ENCODE measurements at places on chromosomes 11 and 22.
A peak's percentile ranks its signal among the peaks of the same experiment; 100 is the strongest.

DNA sequence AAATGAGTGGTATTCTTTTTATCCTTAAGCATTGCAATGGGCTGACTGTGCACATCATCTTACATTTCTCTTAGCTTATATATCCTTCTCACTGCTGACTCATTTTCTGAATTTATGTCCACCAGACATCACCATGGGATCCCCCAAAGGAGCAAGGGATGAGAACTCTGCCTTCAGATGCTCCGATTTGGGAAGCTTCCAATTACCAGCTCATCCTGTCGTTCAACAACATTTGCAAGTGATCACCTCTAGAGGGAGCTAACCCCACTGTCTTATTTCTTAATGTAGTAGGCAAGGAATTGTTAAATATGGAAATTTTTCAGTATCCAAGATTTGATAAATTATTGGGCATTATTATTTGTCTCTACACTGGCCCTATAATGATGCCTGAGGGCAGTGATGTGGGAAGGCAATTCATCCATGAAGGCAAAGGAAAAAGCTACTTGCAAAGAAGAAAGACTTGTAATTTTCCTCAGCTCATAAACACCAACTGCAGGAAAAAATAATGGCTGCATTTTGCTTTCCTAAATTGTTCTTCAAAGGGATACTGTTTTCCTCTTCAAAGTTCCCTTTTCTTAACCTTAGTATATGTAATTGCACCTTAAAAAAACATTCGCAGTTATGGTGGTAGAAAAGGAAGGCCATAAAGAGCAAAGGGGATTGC lies 102.4 kb upstream of the FSHB start:
- no peak for DNase-seq

DNA sequence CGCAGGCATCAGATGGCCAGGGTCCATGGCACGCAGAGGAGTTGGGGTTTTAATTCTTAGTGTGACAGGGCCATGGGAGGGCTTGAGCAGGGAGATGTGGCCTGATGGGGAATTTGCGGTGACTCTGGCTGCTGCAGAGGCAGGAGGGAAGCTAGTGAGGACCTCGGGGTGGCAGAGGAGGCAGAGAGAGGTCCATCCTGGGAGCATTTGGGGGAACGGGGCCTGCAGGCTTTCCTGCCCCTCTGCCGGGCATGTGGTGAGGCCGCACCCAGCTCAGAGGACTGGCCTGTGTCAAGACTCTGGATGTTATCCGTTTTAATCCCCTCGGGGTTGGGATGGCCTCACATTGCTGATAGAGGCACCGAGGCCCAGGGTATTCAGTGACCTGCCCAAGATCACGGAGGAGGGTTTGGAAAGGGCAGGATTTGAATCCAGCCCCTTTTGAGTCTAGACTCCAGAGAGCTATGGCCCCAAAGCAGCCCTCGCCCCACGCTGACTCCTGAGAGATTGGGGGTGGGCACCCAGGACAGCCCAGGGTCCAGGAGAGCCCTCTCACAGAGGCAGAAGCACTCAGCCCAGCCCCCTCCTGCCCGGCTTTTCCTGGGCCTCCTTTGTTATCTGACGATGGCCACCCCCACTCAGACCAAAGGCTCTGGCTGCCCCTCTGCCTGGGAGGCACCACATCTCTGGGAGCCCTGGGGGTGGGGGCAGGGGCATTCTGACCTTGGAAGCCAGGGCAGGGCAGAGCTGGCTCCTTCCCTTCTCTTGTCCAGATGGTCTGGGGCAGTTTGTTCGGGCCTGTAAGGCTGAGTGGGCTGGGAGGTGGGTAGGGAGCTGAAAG lies 13.9 kb downstream of the MGAT3 start:
- no peak for DNase-seq

DNA sequence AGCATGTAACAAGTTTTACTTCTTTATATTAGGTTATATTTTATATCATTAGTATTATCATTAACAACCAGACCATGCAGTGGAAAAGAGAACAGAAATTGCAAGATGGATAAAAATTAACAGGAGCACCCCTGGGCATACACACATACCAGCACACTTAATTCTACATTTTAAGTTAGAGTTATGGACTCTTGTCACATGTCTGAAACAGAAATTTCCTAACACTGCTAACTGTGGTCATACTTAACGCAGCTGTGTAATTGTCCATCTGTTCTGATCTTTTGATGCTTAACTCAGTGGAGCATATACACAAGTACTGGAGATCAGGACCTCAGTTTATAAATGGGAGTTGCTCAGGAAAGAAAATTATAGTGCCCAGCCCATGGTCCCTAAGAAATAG lies 358 bp downstream of the OR52H1 start:
- no peak for DNase-seq

DNA sequence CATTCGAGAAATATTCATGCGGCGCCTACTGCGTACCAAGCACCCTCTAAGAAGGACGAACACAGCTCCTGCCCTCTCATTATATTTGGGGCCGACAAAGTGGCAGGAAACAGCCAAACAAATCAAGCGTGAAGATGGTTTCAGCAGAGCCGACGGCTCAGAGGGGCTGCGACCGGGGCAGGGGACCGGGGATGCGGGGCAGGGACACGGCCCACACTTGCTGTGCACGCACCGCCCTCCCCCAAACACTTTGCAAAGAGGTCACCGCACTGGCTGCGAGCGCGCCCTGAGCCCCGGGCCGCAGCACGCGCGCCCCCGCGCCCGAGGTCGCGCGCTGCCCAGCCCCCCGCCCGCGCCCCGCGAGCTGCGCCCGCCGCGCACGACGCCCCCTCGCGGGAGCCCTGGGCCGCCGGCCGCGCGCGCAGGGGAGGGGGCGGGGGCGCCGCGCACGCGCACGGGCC lies 255 bp upstream of the SYNGR1 start:
- DNase-seq, result peak; percentile 15

GRCh38 chr22:47046411-47047065 lies 284.1 kb downstream of the TBC1D22A start:
- DNase-seq, result no peak

- DNase-seq, result no peak
These were observed 17.7 kb downstream of the JAML start for GRCh38 chr11:118207079-118207478.

DNA sequence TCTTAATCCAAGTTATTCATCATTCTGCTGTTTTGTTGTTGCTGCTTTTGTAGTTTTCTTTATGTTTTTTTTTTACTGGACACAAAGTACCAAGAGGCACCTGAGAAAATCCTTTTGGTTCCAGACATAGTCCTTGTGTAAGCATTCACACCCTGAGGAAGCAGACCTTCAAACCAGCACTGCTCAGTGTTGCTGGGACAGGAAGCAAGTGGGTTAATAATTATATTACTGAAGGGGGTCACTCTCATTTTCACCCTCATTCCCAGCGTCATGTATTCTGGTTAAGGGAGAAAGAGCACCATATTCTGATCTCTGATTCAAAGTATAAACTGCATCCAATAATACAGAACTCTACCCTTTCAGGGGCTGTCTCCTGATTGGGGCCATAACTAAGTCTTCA lies 5.9 kb upstream of the ALKBH3 start:
- DNase-seq, result no peak

GRCh38 chr11:107741044-107741823 lies 29.4 kb upstream of the SLN start:
- no peak for DNase-seq

GRCh38 chr22:48396091-48396784 lies 1431.4 kb downstream of the BRD1 start:
- no peak for DNase-seq

DNA sequence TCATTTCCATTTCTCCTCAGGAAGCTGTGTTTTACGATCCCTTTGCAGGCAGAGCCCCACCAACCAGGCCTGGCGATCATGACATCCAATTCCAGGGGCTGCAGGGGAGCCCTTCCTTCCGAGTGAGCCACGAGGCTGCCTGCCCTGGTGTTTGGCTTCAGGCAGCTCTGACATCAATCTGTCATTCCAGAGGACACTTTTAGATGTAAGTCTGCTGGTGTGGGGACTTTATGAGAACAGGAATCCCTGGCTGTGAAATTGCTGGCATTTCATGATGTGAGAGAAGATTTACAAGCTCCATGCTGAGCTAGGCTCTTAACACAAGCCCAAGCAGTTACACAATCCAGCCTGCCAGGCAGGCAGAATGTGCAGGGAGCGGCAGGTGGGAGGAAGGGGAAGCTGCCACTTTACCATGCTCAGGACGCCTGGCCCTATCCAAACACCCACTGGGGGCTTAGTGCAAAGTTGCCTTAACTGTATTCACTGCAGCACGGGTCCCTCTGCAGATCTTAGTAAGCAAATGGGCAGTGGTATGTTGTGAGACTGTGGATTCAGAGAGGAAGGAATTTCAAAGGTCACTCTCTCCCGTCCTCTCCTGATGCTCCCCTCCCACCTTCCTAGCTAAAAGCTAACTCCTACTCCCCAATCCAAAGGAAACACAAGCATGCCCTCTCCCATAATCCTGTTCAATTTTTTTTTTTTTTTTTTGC lies 43.4 kb upstream of the MICAL2 start:
- DNase-seq, result no peak

DNA sequence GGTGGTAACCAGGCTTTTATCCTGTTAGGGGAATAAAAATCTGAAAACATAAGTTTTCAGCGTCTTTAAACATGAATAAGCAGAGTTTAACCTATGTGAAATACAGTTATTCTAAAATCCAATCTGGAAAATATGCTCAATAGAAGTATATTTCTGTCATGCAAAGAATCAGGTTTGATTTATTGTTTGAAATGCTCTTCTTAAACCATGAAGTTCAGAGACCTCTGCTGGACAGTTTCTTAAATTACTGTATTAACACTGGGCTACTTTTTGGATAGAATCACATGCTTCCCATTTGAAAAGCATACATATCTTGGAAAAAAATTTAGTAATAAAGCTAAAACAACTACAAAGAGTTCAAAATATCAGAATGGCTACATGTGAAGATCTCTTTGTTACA lies 25.4 kb downstream of the APIP start:
- DNase-seq, result no peak

DNA sequence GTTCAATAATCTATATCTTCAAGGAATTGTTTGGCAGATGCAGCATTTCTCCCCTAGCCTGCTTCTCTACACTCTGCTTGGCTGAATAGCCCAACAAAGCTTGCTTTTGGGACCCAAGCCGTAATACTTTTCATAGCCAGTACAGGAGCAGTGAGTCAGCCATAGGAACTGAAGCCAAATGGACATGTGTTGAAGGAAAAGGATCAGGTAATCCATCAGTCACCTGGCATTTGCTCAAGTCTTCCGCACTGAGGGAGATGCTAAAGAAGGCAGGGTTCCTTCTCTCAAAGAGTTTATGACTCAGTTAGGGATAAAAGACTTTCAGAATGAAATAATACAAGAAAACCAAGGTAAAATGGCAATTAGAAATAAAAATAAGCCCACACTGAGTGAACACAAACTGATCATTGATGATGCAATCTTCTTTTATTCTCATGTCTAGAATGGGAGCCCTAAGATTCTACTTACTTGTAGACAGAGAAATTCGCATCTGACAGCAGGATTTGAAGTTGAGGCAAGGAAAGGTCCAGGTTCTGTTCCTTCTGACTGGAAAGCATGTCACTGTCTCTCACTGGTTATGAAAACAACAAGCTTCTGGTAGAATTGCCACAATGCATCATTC lies 13.2 kb downstream of the C11orf87 start:
- no peak for DNase-seq

DNA sequence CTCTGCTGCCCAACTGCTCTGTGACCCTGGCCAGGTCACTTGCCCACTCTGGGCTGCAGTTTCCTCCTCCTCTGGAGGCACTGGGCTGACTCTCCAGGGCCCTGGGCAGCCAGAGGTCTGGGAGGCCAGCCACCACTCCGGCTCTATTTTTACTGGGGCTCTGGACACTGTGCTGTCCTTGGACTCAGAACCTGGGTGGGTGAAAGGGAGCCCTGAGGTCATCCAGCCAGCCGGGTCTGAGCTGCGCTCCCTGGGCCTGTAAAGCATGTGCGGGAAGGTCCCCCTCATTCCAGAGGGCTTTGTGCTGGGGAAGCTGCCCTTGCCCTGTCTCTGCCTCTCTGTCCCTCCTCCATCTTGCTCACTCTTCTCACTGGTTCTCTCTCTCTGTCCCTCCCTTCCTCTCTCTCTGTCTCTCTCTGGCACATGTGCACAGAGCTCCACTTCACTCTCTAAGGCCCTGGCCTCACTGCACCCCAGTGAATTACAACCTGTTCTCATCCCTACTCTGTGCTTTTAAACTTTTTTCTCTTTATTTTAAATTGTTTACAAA lies 24.6 kb downstream of the MB start:
- DNase-seq, result no peak

Data from naive thymus-derived CD4-positive, alpha-beta T cell (primary cell).